Activated CD4-positive, alpha-beta T cell treated with anti-CD3 and anti-CD28 coated beads for 4 hours (primary cell): ENCODE measurements at places on chromosomes 11 and 22.

GRCh38 chr11:80929031-80929805, 1488.4 kb upstream of the TENM4 start:
- DNase-seq, result no peak

DNA sequence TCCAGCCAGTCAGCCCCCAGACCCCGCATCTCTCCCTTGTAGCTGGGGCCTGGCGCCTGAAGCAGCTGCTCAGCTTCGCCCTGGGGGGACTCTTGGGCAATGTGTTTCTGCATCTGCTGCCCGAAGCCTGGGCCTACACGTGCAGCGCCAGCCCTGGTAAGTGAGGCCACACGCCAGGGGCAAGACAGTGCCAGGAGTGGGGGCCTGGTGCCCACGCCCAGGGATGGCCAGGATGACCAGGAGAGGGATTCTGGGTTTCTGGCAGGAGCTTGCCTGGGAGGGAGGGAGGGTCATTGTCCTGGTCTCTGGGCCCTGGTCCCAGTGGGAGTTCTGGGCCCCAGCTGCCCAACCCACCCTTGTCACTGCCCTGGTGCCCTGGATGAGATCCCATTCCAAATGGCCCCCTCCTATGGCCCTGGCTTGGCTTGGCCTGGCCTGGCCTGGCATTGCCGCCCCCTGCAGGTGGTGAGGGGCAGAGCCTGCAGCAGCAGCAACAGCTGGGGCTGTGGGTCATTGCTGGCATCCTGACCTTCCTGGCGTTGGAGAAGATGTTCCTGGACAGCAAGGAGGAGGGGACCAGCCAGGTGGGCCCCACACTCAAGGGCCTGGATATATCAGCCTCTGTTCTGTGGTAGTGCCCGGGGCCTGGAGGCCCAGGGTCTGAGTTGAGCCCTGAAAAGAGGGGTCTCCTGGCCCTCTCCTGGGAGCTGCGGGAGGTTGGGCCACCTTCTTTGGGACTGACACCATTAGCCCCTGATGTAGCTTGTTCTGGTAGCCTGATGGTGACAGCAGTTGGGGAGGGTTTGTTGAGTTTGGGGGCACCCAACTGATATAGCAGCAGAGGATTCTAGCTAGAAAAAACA, 3.7 kb downstream of the SLC39A13 start:
- DNase-seq, result peak; percentile 46

DNA sequence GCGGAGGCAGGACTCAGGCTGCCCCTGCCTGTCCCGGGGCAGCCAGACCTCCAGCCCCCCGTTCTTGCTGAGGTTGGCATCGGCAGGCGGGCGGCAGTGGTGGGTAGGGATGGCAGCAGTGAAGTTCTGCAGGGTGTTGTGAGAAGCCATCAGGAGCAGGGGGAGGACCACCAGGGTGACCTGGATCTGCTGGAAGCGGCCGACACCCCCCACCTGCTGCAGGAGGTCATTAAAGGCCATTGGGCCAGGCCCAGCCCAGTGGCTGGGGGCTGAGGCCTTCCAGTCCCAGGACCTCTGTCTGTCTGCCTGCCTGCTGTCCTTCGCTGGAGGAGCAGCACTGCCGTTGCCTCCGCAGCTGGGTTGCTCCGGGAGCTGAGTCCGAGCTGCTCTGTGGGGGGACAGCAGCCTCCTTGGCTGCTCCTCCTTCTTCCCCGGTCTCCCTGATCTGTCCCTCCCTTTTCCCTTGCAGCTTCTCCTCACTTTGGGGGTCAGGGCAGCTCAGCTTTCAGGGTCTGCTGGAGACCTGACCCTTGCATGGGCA, at the start of gene SLC22A6:
TSS of gene SLC22A6 (minus strand) at position 517 of the 541 bp plus-strand sequence. CDS start at position 240, 277 bp downstream.
- no peak for DNase-seq

- no peak for DNase-seq
These were observed 2.9 kb upstream of the LRRC10B start for GRCh38 chr11:61505640-61506155.

- no peak for DNase-seq
These were observed 6.3 kb downstream of the CCDC34 start for GRCh38 chr11:27356624-27357222.
